ENCODE measurements at places on chromosomes 7 and 10. TPM values are rescaled to one million over a fixed set of nuclear protein-coding genes. Genes with fewer than 3 reads are reported as not detected.

DNA sequence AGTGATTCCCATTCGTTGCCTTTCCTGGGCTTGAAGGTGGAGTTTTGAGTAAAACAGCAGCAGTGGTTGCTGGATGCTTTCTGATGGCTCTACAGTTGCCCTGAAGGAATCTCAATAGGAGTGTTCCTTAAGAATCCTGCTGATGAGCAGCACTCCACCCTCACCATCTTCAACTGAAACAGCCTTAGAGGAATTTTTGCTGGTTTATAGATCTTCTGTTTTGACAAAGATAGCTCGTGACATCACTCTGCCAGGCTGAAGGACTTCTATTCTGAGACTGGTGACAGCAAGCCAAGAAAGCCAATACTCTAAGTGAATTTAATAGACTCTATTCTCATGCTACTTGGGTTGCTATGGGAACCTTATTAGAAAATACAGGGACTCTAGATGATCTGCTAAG is 1014.7 kb downstream of the NRG3 start:
- DNase-seq: no peak

Gene FBXO24
- total RNA-seq: 0.81 TPM

DNA sequence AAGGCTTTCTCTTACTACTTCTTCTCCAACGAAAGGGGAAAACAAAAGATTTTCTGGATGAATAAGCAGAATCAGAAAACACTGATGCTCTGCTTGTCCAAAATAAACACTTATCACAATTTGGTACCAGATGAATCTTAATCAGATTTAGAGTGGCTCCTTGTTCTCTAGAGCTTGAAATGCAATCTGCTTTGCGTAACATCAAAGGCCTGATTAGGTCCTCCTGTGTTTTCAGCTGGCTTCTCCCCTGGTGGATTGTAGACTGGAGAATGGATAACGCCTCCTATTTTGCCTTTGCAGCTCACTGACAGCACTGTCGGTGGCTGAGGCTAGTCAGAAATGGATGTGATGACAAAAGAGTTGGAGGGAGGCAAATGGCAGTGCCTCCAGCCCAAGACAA is 91.2 kb downstream of the FAM13C start:
- DNase-seq: no peak

DNA sequence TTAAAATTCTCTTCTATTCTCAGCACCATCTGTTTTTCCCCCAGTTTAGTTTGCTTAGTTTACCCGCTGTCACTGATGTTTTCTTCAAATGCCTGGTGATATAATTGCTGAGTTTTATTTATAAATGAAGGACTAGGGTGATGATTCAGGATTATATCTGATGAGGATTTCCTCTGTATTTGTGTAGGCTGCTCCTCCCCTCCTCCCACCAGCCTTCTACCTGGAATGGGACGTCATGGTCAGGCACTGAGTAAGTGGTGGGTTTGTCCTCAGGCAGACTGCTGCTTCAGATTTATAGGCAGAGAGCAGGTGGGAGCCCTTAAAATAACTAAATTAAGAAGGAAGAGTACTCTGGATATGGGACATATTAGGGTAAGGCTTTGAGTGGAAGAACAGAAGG is 35.8 kb downstream of the PALS2 start:
- no peak for DNase-seq

DNA sequence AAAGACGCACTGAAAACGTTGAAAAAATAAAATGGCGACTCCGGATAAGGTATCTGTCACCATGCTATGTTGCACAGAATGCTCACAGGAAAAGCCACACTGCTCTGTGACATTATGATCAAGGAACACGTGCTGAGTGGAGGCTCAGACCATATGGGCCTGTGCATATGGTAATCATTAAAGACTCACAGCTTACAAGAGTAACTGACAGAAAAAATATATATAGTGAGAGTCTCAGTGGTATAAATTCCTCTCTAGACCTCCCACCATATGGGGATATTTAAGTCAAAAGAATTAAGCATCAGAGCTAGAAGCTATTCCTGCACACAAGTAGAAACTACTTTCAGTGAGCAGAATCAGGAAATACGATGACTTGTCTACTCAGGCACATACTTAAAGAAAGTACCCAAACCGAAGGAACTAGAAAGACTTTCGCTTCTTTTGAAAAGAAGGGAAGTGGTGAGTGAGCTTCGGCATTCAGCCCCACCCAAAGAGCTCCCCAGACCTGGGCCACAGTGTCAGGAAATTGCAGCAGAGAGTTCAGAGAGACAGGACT is 65.1 kb upstream of the MPP7 start:
- no peak for DNase-seq

DNA sequence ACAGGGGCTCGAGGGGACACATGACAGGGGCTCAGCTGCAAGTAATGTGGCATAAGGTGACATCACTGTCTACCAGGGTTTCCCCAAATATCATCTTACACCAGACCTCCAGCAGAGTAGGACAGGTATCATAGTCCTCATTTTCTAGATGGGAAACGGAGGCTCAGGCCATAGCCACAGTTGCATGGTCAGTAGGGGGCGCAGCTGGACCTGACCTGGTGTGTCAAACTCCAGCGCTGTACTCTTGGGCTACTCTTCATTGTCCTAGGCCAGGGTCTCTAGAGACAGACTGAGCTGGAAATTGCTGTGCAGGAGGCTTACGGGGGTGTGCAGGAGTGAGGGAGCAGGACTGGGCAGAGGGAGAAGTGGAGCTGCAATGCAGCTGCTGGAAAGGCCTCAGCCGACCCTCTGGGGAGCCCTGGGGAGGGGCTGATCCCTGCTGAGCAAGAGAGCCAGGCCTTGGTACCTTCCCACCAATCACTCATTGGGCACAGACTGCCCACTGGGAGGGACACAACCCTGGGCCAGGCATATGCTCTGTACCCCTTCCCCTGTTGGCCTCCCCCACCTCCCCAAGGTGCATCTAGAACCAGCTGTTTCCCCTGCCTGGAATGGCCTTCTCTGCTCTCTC is 89.9 kb downstream of the CDH23 start:
- no peak for DNase-seq

Gene SLC13A1
- not detected for total RNA-seq

GRCh38 chr7:118072893-118073674 is 110.9 kb upstream of the LSM8 start:
- DNase-seq: no peak

GRCh38 chr7:120360918-120361317 is 87.9 kb downstream of the KCND2 start:
- no peak for DNase-seq

Gene ADO
- total RNA-seq: 15.3 TPM

- DNase-seq: no peak
Measured at GRCh38 chr10:91541481-91541880, 91.4 kb downstream of the PPP1R3C start.

All from aorta (tissue), 5 donors.